Upper lobe of right lung (tissue), 1 donor: ENCODE measurements at places on chromosomes 5 and 9. TPM values are rescaled to one million over a fixed set of nuclear protein-coding genes. Genes with fewer than 3 reads are reported as not detected.

DNA sequence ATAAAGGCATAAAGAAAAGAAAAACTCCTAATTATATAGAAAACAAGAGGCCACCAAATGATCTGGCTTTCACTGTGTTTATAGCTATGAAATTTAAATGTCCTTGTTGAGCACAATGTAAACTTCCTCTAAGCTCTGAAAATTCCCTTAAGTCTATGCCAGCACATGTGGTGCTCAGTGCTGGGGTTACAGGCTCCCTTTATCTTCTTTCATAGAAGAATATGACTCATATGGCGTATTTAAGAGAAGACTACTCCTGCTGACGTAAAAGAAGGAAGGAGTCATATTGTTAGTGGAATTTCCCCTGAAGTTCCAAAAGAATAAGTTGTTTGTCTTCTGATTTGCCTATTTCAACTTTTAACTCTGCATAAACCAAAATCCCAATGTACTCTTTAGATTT, 30.4 kb downstream of the RNF145 start:
- H3K27ac ChIP-seq = peak overlapping the region; percentile 45
- H3K27me3 ChIP-seq = no peaks in the 10 kb centered on the region
- peaks cover 79% of the 10 kb centered on the region for H3K4me1 ChIP-seq
- no peak for DNase-seq

The FREM1 gene
- total RNA-seq = 7.0 TPM

The PAEP gene
- total RNA-seq = not detected

DNA sequence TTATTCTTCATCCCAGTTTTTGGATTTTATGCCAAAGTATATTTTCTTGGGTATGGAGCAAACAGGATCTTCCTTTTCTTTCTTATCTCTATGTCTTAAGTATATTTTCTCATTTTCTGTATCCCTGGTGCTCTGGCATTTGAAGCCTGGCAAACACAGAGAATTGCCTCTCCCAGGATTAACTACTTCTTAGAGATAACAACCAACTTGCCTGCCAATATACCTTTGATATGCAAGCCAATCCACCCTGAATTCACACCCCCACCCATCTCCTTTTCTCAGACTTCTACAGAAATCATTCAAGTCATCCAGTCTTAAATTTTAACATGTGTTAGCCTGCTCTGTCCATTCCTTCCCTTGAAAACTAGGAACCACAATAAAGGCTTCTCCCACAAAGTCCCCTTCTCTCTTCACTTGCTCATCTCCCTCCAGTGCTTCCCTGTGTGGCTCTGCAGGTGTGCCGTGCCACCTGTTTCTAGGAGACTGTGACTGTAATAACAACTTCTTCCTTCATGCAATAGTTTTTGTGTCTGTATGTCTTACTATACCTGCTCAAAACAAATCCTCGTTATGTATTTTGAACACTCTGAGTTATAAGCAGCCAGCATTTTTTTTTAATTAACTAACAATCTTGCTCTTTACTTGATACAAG, 649.7 kb upstream of the RIOK2 start:
- H3K27me3 ChIP-seq = no peaks in the 10 kb centered on the region
- H3K4me3 ChIP-seq = no peak overlapping the region
- DNase-seq = no peak
- H3K4me1 ChIP-seq = no peaks in the 10 kb centered on the region

GRCh38 chr5:36389245-36389644, 87.5 kb upstream of the RANBP3L start:
- no peak for DNase-seq
- no peaks in the 10 kb centered on the region for H3K27me3 ChIP-seq
- no peaks in the 10 kb centered on the region for H3K36me3 ChIP-seq
- peaks cover 6% of the 10 kb centered on the region for H3K4me1 ChIP-seq
- no peak overlapping the region for H3K4me3 ChIP-seq
- no peak overlapping the region for H3K27ac ChIP-seq

DNA sequence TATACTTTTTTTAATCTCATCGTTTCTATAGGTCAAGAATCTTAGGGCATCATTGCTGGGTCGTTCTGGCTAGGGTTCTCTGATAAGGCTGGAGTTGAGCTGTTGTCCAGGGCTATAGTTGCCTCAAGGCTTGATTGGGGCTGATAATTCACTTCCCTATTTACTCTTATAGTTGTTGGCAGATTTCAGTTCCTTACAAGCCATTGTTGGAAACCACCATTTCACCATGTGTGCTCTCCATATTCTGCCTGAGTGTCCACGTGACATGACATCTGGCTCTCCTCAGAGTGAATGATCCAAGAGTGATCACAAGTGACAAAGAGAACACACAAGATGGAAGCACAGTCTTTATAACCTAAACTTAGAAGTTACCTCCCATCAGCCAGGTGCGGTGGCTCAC, 852.2 kb downstream of the EFNA5 start:
- DNase-seq = no peak
- no peaks in the 10 kb centered on the region for H3K4me1 ChIP-seq
- H3K27ac ChIP-seq = no peak overlapping the region
- no peak overlapping the region for H3K4me3 ChIP-seq

- H3K36me3 ChIP-seq = no peaks in the 10 kb centered on the region
- H3K27ac ChIP-seq = peak overlapping the region; percentile 38
- no peak overlapping the region for H3K4me3 ChIP-seq
- peak; percentile 89 for DNase-seq
- no peaks in the 10 kb centered on the region for H3K27me3 ChIP-seq
- peaks cover 80% of the 10 kb centered on the region for H3K4me1 ChIP-seq
These were observed 30.5 kb downstream of the RXRA start for GRCh38 chr9:134356496-134357470.

- peak overlapping the region; percentile 20 for H3K27ac ChIP-seq
- H3K27me3 ChIP-seq = no peaks in the 10 kb centered on the region
- peaks cover 16% of the 10 kb centered on the region for H3K36me3 ChIP-seq
- H3K4me3 ChIP-seq = no peak overlapping the region
- DNase-seq = no peak
These were observed 127.1 kb downstream of the TRIO start for GRCh38 chr5:14270209-14270702.

The MGAT1 gene
- total RNA-seq = 216 TPM

GRCh38 chr9:133664173-133665050, 28.2 kb downstream of the DBH start:
- H3K36me3 ChIP-seq = no peaks in the 10 kb centered on the region
- peaks cover 1% of the 10 kb centered on the region for H3K4me1 ChIP-seq
- peaks cover 8% of the 10 kb centered on the region for H3K27me3 ChIP-seq
- H3K4me3 ChIP-seq = no peak overlapping the region

DNA sequence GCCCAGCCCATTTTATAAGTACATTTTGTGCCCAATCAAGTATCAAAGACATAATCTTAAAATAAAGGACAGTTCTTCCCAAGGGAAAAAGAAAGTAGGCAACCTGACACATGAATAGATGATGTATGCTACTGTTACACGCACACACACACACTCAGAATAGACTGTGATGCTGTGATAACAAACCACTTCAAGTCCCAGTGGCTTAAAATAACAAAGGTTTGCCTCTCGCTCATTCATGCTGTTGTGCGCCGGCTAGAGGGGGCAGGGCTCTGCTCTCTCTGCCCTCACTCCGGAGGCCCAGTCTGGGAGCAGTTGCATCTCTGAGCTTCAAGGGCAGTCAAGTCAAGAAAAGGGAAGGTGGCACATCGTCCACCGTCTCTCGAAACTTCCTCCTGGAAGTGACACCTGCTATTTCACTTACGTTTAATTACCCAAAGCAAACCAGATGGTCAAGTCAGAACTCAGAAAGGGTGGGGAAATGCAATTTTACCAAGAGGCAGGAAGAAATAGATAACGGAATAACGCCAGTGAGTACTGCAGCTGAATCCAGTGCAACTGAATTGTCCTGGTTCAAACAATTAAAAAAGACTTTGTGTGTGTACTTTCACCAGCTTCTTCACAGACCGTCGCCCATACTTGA, 43.3 kb downstream of the ANKRD33B start:
- H3K27ac ChIP-seq = peak overlapping the region; percentile 53
- DNase-seq = no peak
- peak overlapping the region; percentile 2 for H3K4me3 ChIP-seq
- H3K27me3 ChIP-seq = no peaks in the 10 kb centered on the region

DNA sequence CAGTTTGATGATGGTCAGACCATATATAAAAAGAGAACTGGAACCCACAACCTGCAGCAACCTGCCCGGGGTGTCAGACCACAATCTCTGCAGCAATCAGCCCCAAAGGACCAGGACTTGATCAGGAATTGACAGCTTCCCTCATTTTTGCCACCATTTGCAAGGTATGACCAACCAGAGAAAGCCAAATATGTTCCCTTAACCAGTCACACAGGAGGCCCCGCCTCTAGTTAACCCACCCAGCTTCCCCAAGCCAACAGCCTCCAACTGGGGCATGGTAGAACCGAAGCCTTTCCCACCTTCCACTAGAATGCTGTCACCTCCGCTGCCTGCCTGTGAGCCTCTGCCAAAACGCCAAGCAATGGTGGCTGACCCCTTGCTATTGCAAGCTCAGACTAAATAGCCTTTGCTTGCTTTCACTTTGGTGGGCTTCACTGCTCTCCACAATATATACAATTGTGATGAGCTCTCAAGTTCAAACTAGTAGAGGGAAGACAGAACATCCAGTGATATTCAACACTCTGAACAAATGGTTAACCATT, 86.3 kb downstream of the AK8 start:
- H3K27ac ChIP-seq = no peak overlapping the region
- H3K36me3 ChIP-seq = no peaks in the 10 kb centered on the region
- H3K4me1 ChIP-seq = no peaks in the 10 kb centered on the region
- no peak for DNase-seq
- no peaks in the 10 kb centered on the region for H3K27me3 ChIP-seq

The CRB2 gene
- 0.93 TPM for total RNA-seq

The NTRK2 gene
- 0.98 TPM for total RNA-seq

DNA sequence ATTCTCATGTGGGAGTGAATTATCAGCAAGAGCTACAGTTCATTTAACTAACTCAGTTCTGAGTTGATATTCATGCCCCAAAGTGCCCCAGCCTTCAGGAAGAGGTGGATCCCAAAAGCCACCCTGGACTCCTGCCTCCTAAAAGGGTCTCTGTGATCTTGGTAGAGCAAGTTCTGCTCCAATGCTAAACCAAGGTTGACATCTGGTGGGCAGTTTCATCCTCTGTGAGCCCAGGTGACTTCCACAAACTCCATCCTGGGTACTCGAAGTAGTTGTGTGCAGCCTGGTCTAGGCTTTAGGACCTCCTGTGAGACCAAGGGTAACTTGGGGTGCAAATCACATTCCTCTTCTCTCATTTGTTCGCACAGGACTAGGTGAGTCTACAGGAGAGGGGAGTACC, 816.8 kb downstream of the MTRR start:
- H3K36me3 ChIP-seq = no peaks in the 10 kb centered on the region
- DNase-seq = no peak
- no peaks in the 10 kb centered on the region for H3K27me3 ChIP-seq
- H3K4me1 ChIP-seq = no peaks in the 10 kb centered on the region
- H3K4me3 ChIP-seq = no peak overlapping the region

DNA sequence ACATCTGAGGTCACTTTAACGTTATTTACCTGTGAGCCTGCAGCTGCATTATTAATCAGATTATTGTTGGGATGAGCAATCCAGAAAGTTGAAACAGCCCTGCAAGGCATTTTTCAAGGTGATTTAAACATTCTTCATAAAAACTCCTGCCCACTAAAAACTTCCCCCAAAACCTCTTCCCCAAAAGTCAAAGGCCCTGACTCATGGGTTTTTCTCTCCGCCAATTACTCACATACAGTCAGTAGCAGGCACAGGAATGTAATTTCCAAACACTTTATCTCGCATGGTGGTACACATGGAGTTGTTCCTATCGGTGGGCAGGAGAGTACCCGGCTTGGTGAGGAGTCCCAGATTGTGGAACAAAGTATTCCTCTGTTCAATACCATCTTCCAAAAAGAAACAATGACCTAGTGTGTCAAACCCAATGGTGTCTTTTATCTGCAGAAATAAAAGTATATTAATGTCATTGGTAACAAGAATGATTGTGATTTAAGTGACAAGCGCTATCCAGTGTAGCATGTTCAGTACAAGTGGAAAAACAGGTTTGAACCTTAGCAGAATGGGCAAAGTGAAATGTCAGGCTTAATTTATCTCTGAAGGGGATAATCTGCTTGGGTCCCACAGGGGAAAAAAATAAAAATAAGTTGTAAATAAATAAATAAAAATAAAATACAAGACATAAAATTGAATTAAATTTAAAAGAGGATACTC, 38.3 kb downstream of the CEMIP2 start:
- H3K27me3 ChIP-seq = no peaks in the 10 kb centered on the region
- no peaks in the 10 kb centered on the region for H3K4me1 ChIP-seq
- peaks cover 94% of the 10 kb centered on the region for H3K36me3 ChIP-seq
- H3K27ac ChIP-seq = no peak overlapping the region

DNA sequence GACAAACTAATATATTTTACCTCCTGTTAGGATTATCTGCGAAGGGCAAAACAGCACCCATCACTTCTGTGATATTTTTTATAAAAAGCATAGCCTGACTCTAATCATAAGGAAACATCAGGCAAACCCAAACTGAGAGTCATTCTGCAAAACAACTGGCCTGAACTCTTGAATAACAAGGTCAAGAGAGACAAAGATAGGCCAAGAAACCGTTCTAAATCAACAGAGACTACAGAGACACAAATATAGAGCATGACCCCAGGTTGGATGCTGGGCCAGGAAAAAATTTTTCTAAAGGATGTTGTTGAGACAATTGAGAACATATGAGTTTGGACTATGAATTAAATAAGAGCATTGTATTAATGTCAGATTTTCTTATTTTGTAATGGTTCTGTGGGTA, 384.9 kb downstream of the NFIB start:
- no peak overlapping the region for H3K4me3 ChIP-seq
- no peaks in the 10 kb centered on the region for H3K36me3 ChIP-seq

- no peaks in the 10 kb centered on the region for H3K36me3 ChIP-seq
- no peak overlapping the region for H3K27ac ChIP-seq
- no peaks in the 10 kb centered on the region for H3K27me3 ChIP-seq
- H3K4me1 ChIP-seq = no peaks in the 10 kb centered on the region
These were observed 97.0 kb downstream of the ANKRD33B start for GRCh38 chr5:10660720-10661387.

The CBY3 gene
- not detected for total RNA-seq

DNA sequence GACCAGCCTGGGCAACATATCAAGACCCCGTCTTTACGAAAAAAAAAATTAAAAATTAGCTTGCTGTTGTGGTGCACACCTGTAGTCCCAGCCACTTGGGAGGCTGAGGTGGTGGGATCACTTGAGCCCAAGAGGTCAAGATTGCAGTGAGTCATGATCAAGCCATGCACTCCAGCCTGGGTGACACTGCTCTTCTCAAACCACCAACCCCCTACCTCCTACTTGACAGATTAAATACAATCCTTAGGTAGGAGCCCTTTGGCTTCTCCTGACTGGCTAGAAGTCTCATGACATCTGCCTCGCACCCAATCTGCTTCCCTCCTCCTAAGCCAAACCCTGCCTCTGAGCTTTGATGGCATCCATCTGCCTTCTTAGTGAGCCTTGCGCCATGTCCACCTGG, 11.6 kb upstream of the FBP1 start:
- no peak overlapping the region for H3K4me3 ChIP-seq
- H3K27me3 ChIP-seq = no peaks in the 10 kb centered on the region
- H3K4me1 ChIP-seq = peaks cover 18% of the 10 kb centered on the region
- no peak for DNase-seq
- no peak overlapping the region for H3K27ac ChIP-seq

DNA sequence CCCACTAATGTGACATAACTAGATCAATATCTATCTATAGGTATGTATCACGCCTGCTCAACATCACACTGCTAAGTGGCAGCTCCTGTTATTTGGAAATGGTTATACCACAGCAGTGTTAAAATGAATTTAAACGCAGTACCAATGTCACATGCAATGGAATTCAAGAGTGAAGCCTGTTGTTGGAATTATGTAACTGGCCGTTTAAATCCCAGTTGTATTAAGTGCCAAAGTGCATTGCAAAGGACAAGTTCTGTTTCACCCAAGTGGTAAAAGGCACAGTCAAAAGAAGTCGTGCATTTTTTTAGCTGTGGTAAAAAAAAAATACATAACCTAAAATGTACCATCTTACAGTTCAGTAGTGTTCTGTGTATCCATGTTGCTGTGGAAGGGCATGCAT, 4.3 kb downstream of the NTRK2 start:
- no peak overlapping the region for H3K4me3 ChIP-seq
- DNase-seq = no peak
- H3K36me3 ChIP-seq = no peaks in the 10 kb centered on the region
